ENCODE measurements at places on chromosomes 3 and 15. TPM values are rescaled to one million over a fixed set of nuclear protein-coding genes. Genes with fewer than 3 reads are reported as not detected.
A peak's percentile ranks its signal among the peaks of the same experiment; 100 is the strongest.

DNA sequence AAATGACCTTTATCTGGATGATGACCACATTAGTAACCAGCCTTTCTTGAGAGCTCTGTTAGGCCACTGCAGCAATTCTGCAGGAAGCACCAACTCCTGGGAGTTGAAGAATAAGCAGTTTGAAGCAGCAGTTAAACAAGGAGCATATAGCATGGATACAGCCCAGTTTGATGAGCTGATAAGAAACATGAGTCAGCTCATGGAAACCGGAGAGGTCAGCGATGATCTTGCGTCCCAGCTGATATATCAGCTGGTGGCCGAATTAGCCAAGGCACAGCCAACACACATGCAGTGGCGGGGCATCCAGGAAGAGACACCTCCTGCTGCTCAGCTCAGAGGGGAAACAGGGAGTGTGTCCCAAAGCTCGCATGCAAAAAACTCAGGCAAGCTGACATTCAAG is 252.8 kb upstream of the GOLGA6L4 start:
- no peak for DNase-seq

DNA sequence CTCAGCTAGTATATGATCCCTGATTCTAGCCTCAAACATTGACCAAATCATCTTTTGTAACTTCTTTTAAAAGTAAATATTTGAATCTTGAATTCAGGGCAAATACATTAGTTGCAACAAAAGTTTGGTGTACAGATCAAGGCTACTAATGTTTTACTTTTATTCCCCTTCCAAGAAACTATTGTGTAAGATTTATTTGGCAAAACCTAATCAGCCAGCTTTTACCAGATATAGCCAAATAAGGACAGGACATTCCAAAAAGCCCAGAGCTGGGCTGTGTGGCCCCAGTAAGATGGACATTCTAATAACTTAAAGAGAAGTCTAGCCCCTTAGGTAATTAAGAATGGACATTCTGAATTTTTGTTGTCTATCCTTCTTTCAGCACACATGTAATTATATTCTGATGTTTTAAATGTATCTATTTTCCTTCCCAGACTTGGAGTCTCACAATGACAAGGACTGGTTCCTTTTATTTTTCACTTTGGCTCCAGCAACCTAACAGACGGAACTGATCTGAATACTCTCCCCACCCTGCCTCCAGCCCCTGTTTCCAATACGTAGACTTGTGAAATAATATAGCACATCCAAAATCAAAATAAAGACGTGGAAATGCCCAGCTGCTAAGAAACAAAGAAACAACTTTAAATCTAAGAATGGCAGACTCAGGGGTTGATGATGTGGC is 48.1 kb downstream of the STARD5 start:
- DNase-seq, result no peak

GRCh38 chr3:13352621-13353131 is 67.4 kb downstream of the NUP210 start:
- no peak for DNase-seq

- DNase-seq, result no peak
These were observed 5.3 kb downstream of the CEP19 start for GRCh38 chr3:196706731-196707130.

Gene FGF7
- total RNA-seq, result 24.9 TPM

Gene PARP3
- total RNA-seq, result 18.3 TPM

DNA sequence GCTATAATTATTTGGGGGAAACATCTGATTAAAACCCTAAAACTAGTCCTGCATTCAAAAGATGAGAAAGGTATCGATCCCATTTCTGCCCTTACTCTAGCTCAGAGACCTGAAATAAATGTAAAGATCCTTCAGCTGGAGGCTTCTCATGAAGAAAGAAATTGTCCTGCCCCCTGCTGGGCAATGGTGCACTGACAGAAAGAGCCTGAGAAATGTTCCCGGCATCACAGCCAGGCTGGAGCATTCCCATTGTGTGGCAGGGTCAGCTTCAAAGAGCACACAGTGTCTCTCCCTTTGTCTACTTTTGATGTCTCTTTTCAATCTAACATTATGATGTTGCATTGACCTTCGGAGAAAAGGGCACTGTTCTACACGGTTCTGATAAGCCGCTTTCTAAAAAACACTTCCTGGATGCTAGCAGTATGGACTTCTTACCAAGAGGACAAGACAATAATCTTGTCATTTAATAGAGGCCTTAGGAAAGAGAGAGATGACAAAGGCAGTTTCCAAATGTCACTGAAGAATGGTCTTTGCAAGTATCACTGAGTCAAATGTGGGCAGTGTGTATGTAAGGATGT is 287.5 kb downstream of the MAGI1 start:
- DNase-seq, result peak; percentile 38

Gene UBAP1L
- 1.9 TPM for total RNA-seq

DNA sequence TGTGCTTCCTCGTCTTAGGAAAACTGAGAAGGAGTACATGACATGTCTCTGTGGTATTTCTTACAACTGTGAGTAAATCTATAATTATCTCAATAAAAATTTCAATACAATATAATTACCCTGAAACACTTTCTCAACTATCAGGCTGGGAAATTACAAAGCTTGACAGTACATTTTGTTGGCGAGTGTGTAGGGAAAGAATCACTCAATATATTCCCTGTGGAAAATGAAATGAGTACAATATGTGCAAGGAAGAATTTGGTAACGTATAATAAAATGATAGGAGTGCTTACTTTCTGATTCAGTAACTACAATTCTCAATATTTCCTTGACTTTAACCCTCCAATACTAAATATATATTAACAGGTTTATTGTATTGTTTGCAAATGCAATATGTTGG is 818.2 kb upstream of the CADM2 start:
- no peak for DNase-seq

GRCh38 chr3:39748002-39748401 is 61.4 kb upstream of the MYRIP start:
- no peak for DNase-seq

GRCh38 chr15:99692825-99693224 is 40.4 kb downstream of the LYSMD4 start:
- DNase-seq, result no peak

- DNase-seq, result no peak
These were observed 366.8 kb upstream of the GBE1 start for GRCh38 chr3:82128271-82128670.

GRCh38 chr3:187998611-187999010 is 155.3 kb upstream of the LPP start:
- no peak for DNase-seq

GRCh38 chr3:61955483-61955882 is 394.1 kb downstream of the PTPRG start:
- no peak for DNase-seq

DNA sequence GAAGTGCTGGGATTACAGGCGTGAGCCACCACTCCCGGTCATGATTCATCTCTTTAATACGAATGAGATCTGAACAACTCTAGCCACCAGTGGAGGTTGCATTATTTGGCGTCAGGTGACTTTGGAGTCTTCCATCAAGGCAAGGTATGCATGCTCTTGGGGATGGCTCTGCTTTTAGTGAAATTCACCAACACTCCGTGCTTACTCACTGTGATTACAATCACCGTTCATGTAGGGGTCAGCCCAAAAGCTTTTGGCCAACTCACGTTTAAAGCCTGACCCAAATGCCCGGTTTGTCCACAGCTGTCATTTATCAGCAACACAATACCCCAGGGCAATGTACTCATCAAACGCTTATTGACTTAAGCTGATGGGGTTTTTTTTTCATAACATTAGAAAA is 155.4 kb downstream of the PDZRN3 start:
- DNase-seq, result no peak

Gene TEX55
- not detected for total RNA-seq

Gene EPHA3
- total RNA-seq, result 5.4 TPM

Gene GOLGA6L4
- 1.8 TPM for total RNA-seq

GRCh38 chr15:81851325-81851724 is 194.5 kb downstream of the MEX3B start:
- DNase-seq, result no peak

DNA sequence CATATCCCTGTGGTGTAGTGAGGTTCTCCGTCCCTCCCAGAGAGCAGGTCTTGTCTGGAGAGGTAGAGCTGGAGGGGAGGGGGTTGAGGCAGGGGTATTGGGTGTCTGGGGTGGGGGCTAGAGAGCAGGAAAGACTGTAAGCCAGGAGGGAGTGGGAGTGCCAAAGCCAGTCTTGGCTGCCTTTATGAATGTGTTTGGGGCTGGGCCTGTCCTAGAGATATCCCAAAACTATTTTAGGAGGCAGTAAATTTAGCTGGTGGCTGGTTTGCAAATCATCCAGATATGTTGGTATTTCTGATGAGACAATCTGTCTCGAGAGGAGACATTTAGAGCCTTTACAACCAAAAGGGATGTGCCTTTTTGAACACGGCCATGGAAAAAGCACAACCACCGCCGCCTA is 166.6 kb downstream of the TLE3 start:
- no peak for DNase-seq

DNA sequence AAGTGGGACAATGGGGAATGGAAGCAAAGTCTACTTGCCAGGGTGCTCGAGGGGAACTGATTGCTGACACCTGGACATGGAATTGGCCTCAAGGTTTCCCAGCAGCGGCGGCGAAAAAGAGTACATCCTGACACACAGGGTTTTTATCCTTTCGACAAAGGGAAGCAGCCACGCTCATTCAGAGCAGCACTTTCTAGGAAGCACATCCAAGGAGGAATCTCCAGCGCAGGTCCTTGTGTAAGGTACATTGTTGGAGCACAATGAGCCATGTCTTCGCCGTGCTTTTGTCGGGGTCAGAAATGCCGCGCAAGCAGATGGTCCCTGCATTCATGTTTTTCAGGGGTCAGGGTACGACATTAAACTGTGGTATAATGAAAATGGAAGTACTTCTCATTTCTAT is 16.8 kb downstream of the CACNA1D start:
- DNase-seq, result no peak

Gene DUSP7
- total RNA-seq, result 11.3 TPM

- no peak for DNase-seq
These were observed 18.8 kb upstream of the VGLL4 start for GRCh38 chr3:11662392-11662990.

- no peak for DNase-seq
These were observed 12.3 kb downstream of the RLBP1 start for GRCh38 chr15:89209057-89209456.

- no peak for DNase-seq
These were observed 749.0 kb downstream of the PDCD6IP start for GRCh38 chr3:34547297-34547920.

Gene IL5RA
- not detected for total RNA-seq

GRCh38 chr3:71903112-71903495 is 118.2 kb upstream of the PROK2 start:
- no peak for DNase-seq

- no peak for DNase-seq
These were observed 161.4 kb upstream of the LRTM1 start for GRCh38 chr3:55089211-55089610.

DNA sequence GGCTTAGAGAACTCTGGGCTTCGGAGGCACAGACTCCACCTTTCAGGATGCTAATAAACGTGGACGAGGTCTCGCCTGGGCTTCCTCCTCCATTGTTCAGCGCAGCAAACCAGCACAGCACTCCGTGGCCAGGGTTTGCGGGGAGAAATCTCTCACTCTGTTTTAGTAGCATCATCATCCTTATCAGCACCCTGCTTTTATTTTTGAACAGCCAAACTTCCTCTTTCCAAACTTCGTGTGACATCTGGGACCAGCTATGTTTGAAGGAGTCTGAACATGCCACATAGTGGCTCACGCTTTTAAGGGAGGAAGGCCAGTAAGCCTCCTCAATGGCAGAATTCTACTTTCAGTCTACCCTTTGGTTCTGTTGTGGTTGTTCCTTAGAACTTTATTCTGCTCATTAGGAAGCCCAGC is 149.0 kb downstream of the PGPEP1L start:
- DNase-seq, result no peak

DNA sequence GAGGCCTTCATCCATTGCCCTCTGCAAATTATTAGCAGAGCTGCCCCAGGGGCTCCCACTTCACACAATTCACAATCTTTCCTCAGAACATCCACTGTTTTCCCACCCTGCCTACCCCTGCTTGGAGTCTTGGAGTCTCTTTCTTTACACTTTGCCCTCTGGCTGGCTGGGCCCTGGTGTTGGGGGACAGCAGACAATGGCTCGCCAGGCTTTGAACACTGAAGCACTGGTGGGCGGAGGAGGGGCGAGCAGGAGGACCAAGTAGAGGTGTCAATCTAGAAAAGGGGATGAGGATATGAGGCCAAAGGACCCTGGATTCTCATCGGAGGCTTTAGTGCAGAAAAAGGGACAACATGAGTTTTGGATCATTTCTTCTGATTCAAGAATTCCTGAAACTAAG is 212.0 kb downstream of the NR1D2 start:
- DNase-seq, result no peak

- peak; percentile 13 for DNase-seq
These were observed 121.5 kb downstream of the DTWD1 start for GRCh38 chr15:49742381-49742780.

DNA sequence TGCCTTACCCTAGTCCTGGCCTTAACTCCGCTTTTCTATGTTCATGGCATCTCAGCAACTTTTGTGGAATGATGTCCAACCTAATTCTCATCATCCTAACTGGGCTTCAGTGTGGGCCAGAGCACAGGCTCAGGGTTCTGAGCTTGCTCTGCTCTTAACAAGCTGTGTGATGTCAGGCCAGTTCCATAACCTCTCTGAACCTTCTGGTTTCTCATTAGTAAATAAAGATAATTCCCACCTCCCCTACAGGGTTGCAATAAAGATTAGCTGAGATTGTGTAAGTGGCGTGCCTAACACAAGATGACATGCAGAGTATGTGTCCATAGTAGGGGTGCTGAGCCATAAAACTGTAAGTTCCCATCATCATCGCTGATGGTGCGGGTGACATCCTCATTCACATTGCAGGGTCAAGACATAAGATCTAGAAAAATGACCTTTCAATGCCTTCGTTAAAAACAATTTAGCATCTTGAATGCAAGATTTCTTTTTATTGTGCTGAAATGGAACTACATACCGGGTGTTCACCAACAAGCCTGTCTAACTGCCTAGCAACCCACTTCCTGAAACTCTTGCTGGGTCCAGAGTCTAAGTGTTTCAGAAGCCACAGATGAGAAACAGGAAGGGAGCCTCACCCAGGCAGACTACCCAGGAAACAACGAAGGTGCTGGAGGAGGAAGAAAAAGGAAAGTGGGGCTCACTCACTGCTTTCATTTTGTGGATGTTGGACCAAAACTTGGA is 36.2 kb downstream of the CDCP1 start:
- no peak for DNase-seq

Gene HTR3E
- not detected for total RNA-seq

GRCh38 chr15:81377871-81378270 is 3.9 kb upstream of the TMC3 start:
- DNase-seq, result no peak

- no peak for DNase-seq
These were observed 70.2 kb upstream of the CORO2B start for GRCh38 chr15:68508485-68509189.

DNA sequence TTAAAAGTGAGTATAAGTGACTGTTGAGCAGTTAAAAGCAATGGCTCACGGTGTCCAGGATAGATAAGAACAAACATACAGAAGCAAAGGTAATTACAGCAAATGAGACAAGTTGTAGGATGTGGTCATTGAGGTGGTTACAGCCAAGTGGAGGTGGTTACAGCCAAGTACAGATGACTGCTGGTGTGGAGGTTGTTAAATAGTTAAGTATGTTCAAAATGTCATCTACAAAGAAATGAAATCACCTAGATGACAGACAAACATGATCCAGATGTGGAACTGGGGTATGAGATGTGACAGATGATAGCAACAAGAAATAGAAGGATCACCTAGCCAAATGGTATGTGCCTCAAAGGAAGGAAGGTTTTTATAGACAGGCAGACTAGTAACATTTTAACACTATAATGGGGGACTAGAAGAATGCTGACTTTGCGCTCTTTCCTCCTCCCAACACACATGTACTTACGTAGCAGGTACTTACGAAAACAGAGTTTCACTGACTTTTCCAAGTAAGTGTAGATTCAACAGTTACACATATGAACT is 6.8 kb upstream of the ANKRD28 start:
- no peak for DNase-seq

Measured in heart right ventricle (tissue), 16 donors.